ENCODE measurements at places on chromosomes 7 and 10.

GRCh38 chr10:60564475-60564874 lies 174.8 kb upstream of the ANK3 start:
- DNase-seq: no peak

DNA sequence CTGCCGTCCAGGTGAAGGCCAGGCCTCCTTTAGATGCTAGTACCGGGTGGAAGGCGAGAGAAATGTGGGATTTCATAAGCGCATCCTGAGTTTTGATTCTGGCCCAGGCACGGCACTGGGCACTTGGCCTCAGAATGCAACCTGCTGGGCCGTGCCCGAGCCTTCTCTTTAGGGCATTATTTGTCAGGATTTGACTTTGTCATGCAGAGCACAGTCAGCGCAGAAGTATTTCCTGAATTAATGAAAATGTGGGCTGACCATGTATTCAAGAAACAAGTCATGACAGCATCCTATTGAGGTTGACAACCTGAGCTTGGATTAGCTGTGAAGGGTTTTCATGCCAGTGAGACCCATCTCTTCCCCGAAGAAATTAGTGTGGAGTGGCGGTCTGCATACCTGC lies 34.4 kb downstream of the RCC1L start:
- no peak for DNase-seq

- DNase-seq: no peak
Measured at GRCh38 chr10:33125111-33125510, 167.1 kb upstream of the ITGB1 start.

DNA sequence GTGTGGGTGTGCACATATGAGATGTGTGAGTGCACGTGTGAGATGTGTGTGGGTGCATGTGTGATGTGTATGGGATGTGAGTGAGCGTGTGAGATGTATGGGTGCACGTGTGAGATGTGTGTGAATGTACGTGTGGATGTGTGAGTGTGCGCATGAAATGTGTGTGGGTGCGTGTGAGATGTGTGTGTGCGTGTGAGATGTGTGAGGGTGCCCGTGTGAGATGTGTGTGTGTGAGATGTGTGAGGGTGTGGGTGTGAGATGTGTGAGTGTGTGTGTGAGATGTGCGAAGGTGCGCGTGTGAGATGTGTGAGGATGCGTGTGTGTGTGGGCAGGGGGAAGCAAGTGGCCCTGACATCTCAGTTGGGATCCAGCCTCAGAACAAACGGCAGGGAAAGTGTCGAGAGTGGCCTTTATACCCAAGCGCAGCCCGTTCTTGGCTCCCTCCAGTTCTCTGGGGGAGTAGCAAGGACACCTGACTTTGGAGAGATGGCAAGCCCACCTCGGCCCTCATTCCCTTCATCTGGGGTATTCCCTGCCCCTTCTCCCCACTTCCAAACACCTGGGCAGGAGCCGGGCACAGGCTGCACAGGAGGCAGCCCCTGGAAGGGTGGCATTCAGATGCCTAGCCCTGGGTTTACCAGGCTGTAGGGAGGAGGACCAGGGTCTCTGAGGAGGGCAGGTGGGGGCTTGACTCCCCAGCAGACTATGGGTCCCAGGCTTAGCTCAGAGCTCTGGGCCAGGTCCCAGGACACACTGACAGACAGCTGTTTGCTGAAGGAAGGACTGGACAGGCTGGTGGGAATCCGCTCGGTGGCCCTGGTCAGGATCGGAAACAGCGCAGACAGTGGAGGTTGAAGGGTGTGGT lies 31.6 kb downstream of the PPIF start:
- DNase-seq: no peak
